ENCODE measurements at places on chromosomes 6 and 20.

- DNase-seq, result no peak
Measured at GRCh38 chr20:2902291-2902690, 29.0 kb downstream of the PTPRA start.

DNA sequence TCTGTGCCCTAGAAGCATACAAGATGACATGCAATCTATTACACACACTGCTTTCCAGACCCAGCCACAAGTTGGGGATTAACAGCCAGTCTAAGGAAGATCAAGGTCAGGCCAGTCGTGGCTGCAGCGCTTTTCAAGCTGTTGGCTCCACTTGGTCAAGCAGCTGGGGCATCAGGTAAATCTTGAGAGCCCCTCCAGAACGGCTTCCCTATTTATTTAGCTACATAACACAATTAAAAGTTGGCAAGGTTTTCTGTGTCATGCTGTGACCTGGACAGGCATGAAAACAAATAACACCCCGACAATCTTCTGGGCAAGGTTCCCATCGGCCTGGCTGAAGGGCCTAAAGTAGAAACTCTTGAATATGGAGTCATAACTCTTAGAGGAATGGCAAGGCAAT is 524.3 kb downstream of the PRKN start:
- no peak for DNase-seq

- no peak for DNase-seq
Measured at GRCh38 chr6:157724138-157724820, 98.8 kb upstream of the SNX9 start.

- no peak for DNase-seq
Measured at GRCh38 chr20:59579404-59580145, 24.8 kb upstream of the PHACTR3 start.

- no peak for DNase-seq
Measured at GRCh38 chr20:21063276-21063675, 42.9 kb downstream of the LINC00237 start.

DNA sequence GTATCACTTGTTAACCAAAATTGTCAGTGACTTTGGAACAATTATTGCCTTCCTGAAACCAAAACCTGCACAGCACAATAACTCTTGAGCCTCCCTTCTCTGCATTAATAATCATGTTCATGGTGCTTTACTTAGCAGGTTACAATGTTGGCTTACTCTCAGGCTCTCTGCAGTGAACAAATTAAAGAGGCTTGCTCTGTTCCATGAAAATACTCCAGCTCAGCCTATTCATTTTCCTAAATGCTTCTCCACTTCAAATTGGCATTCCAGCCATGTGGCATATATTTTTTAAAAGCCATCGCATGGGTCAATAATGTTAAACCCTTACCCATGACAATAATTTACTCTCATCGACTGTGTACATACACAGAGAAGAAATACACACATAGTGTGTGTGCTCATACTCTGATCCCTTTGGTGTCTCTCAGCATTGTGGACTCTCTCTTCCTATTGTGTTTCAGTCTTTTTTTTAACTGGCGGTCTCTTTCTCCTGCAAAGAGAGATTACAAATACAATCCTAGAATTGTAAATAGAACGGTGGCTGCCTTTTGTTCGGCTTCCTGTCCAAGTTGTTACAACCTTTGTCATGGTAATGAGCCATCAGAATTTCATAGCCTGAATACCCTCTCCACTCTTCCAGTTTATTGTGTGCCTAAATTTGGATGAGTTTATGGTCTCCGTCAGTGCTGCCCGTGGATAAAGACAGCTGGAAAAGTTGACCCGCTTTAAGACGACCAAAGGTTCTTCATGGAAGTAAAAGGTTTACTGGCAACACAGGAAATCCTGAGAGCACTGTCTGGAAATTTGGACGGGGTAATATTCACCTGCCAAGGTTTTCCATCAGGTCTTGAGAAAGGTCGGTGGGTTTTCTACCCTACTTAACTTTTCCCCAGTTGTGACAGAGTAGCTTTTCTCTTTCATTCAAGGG is 263.6 kb downstream of the CD83 start:
- no peak for DNase-seq

DNA sequence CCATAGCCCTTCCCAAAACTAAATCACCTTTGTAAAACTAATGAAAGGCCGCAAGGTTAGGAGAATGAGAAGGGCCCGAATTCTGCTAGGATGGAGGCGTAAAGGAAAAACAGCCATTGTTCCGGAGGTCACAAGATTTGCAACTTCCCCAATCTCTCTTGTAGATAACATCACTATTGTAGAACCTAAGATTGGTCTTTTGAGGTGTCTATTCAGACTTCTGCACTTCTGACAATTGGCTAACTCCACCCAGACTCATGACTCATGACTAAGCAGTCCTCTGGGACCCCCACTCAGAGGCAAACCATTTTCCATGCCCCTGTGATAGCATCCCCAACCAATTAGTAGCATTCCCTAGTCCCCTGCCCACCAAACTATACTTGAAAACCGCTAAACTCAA is 210.5 kb upstream of the SHLD1 start:
- no peak for DNase-seq

DNA sequence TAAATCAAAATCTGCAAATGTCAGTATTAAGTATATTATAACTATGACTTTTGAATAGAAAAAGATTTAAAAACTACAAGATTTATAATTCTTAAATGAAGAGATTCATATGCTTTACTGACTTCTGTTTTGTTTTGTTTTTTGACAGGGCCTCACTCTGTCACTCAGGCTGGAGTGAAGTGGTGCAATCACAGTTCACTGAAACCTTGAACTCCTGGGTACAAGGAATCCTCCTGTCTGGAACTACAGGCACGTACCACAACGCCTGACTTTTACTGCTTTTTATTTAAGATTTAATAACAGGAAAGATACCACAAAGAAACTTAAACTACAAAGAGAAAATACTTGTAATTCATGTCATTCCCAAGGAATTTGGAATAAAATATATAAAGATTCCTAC is 940.2 kb upstream of the CITED2 start:
- DNase-seq, result no peak

GRCh38 chr6:122580737-122581136 is 29.5 kb upstream of the PKIB start:
- no peak for DNase-seq

DNA sequence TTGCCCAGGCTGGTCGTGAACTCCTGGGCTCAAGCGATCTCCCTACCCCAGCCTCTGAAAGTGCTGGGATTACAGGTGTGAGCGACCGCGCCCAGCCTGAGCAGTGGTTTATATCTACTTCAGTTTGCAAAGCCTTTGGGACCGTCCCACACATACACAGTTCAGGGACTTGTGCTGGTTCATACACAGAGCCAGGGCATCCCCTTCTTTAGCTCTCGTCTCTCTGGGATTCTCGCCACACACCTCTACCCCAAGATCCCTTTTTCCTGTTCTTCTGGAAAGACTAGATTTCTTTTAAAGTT is 12.5 kb downstream of the CAP2 start:
- DNase-seq, result no peak

GRCh38 chr6:11798538-11798937 is 19.9 kb upstream of the ADTRP start:
- no peak for DNase-seq

All from activated T-cell treated with anti-CD3 and anti-CD28 coated beads, Interleukin-2, amount 50 U/mL, for 1 hour (primary cell).